IMR-90 (cell line): ENCODE measurements at places on chromosomes 4 and X. TPM values are rescaled to one million over a fixed set of nuclear protein-coding genes. Genes with fewer than 3 reads are reported as not detected.

TRIM61 gene
- total RNA-seq, result 4.2 and 4.7 TPM in 2 replicates

GAGE2A gene
- not detected in 2 replicates for total RNA-seq

GPR78 gene
- under 0.01 TPM in 2 replicates for total RNA-seq

TCEAL7 gene
- 6.5 and 16.1 TPM in 2 replicates for total RNA-seq

NR3C2 gene
- total RNA-seq, result 1.9 and 2.3 TPM in 2 replicates

MTNR1A gene
- not detected in 2 replicates for total RNA-seq

POU4F2 gene
- total RNA-seq, result not detected in 2 replicates

EPHA5 gene
- total RNA-seq, result under 0.01 and 0.18 TPM in 2 replicates

DDX53 gene
- total RNA-seq, result not detected in 2 replicates

CT45A3 gene
- total RNA-seq, result not detected in 2 replicates

PRR32 gene
- total RNA-seq, result not detected in 2 replicates

ZMAT1 gene
- total RNA-seq, result not detected in 2 replicates

HTN3 gene
- total RNA-seq, result not detected in 2 replicates

GRCh38 chrX:11781734-11782370 lies 23.8 kb downstream of the MSL3 start:
- no peak overlapping the region for H3K4me3 ChIP-seq
- no peaks in the 10 kb centered on the region for H3K4me1 ChIP-seq
- H3K27ac ChIP-seq, result no peak overlapping the region
- no peaks in the 10 kb centered on the region for H3K27me3 ChIP-seq

DNA sequence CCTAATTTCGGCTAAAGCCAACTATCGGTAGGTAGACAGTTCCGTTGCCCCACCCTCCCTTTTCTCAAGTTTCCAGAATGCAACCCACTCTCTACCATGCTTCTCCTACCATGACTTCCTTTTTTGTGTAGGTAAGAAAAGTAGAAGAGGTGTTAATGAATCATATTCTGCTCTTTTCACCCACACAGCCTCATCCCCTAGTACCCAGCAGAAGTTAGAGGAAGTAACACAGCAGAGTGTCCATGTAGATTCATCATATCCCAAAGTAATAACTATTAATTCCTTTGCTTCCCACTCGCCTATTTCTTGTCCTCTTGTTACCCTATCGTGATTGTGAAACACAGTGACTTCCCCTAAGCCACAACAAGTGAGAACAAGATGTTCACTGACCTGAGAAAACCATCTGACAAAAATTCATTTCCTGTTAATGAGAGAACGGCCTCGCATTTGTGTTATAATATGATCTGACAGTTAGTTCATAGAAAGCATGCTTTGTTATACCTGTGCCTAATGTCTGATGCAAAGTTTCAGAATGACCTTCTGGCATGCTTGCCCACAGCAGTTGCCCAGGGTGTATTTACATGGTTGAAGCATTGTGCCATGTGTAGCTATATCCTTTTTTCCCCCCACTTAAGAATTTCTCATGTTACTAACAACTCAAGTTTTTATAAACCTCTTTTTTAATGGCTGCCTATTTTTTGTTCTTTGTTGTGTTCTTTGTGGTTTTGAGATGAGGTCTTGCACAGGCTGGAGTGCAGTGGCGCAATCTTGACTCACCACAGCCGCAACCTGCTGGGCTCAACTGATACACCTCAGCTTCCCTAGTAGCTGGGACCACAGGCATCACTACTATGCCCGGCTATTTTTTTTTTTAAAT lies 185.6 kb downstream of the RAP1GDS1 start:
- no peak overlapping the region for H3K27ac ChIP-seq
- H3K27me3 ChIP-seq, result no peaks in the 10 kb centered on the region
- DNase-seq, result peak; percentile 31
- no peak overlapping the region for H3K4me3 ChIP-seq
- H3K36me3 ChIP-seq, result peaks cover 8% of the 10 kb centered on the region

GRCh38 chrX:49312176-49312575 lies 8.7 kb downstream of the GAGE10 start:
- peaks cover 4% of the 10 kb centered on the region; the same call in 1 of the 2 replicates for H3K27me3 ChIP-seq
- no peak overlapping the region for H3K27ac ChIP-seq
- 0 out of 2 replicates have a peak, but pooled peaks cover 3% of the 10 kb centered on the region for H3K4me1 ChIP-seq
- H3K4me3 ChIP-seq, result no peak overlapping the region

DNA sequence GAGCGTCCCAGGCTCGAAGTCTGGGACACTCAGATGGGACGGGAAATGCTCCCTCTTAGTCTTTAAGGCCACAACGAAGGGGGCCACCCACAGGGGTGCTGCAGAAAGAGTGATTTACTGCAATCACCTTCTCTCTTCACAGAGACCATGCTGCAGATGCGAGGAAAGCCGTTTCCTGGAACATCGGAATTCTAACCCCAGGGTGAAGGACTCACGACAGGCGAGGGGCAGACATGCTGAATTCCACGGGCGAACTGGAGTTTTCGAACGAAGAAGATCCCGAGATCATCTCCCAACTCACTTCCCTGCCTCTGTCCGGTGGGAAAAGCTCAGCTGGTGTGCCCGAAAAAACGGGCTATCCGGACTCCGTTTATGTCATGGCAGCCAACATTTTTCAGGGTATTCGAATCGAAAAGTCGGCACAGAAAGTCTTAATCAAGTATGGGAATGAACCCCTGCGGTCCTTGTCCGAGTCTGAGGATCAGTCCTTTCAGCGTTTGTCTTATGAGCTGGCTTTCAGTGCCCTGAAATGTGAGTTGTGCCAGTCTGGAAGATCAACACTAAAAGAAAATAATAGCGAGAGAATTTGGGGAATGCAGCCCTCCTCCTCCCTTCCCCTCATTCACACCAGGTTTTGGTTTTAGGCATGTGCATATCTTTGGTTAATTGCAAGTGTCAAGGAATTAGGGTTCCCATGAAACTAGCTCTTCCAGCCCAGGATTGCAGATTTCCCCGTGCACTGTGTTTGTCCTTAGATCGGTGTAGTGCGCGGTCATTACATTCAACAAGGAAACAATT lies 905 bp downstream of the NSUN7 start:
- H3K4me3 ChIP-seq, result peak overlapping the region; percentile 3; the same call in 1 of the 2 replicates
- no peak overlapping the region for H3K27ac ChIP-seq
- no peak for DNase-seq
- peaks cover 26% of the 10 kb centered on the region for H3K27me3 ChIP-seq
- H3K4me1 ChIP-seq, result no peaks in the 10 kb centered on the region

DNA sequence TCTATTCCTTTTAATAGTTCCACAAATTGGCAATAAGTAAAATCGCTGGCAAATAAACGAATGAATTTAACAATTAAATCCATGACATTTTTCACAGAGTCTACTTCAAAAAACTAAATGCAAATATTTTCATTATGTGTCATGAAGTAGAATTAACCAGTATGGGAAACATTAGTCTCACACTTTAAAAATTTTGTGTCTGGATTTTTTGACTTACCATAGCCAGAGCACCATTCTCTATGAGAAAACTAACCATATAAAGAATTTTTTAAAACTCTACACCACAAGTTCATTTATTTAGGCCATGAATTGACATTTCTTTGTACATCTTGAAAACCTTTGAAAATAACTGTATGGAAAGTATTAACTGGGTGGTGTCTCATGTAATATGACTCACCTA lies 41.2 kb downstream of the PRDM5 start:
- H3K36me3 ChIP-seq, result no peaks in the 10 kb centered on the region
- H3K4me3 ChIP-seq, result no peak overlapping the region
- no peaks in the 10 kb centered on the region for H3K27me3 ChIP-seq
- no peak overlapping the region for H3K27ac ChIP-seq
- H3K4me1 ChIP-seq, result no peaks in the 10 kb centered on the region

- no peaks in the 10 kb centered on the region for H3K36me3 ChIP-seq
- DNase-seq, result no peak
- H3K4me3 ChIP-seq, result no peak overlapping the region
- no peaks in the 10 kb centered on the region for H3K4me1 ChIP-seq
- H3K27me3 ChIP-seq, result no peaks in the 10 kb centered on the region
These were observed 108.5 kb upstream of the WDR1 start for GRCh38 chr4:10225096-10225495.

GRCh38 chrX:8639949-8640475 lies 91.9 kb downstream of the ANOS1 start:
- no peaks in the 10 kb centered on the region for H3K4me1 ChIP-seq
- no peak overlapping the region for H3K4me3 ChIP-seq
- no peak for DNase-seq

DNA sequence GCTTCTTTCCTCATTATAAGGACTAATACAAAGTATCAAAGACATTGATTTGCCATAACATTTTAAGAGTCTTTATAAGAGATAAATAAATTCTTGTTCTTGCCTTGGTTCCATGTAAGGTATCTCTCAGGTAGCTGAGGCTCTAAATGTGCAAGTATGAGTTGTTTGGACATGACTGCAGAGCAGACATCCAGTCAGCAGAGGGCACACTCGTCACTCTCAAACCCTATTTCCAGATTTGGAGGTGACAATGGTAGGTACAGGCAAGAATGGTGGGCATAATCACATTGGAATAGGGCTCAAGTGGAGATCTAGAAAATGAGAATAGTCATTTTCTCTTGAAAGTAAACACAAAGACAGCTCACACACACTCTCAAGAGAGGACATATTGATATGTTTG lies 133.3 kb upstream of the ZIC3 start:
- no peaks in the 10 kb centered on the region for H3K36me3 ChIP-seq
- H3K4me3 ChIP-seq, result no peak overlapping the region
- H3K27ac ChIP-seq, result no peak overlapping the region
- DNase-seq, result no peak
- H3K27me3 ChIP-seq, result peaks cover 11% of the 10 kb centered on the region

DNA sequence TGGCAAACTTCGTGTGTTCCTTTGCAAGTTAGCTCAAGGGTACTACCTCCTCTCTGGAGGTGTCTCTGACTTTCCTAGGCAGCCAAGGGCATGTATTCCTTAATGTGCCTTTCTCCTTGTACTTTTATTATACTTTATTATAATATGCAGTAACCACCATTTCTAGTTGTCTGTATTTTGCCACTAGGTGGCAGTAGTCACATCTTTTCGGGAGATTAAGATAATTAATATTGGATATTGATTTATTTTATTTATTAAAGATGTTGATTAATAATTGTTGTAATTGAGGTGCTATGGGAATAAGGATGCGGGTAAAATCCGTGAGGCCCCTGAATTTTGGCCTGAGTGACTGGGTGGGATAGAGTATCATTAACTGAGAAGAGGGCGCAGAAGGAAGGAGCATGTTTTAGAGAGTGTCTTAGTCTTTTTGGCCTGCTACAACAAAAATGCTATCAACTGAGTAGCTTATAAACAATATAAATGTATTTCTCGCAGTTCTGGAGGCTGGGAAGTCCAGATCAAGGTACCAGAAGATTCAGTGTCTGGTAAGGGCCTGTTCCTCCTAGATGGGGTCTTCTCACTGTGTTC lies 153.3 kb downstream of the TMEM164 start:
- H3K4me3 ChIP-seq, result no peak overlapping the region
- no peaks in the 10 kb centered on the region; the same call in 1 of the 2 replicates for H3K27me3 ChIP-seq
- no peaks in the 10 kb centered on the region for H3K36me3 ChIP-seq
- DNase-seq, result no peak

DNA sequence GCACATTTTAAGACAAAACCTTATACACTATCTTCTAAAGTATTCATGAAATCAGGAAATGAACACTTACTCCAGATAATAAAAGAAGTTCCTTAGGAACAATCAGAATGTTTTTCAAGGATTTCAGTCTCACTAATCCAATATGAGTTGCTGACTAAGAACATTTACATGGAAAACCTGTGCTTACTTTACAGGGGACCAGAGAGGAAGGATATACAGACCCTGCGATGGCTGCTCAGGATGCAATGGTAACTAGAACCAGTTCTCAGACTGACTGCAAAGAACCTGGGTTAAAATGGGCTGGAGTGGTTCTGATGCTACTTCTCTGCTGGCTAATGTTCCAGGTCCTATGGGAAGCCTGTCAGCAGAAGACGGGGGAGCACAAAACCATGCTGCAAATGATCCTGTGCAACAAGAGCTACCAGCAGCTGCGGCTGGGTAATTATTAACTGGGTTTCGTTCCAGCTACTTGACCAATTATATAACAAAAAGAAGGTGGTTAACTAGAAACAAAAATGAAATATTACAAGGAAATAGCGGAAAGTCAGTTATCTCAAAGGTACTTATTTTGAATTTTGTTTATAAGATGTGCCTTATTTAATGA lies 85.3 kb downstream of the ANXA10 start:
- H3K4me3 ChIP-seq, result no peak overlapping the region
- no peaks in the 10 kb centered on the region for H3K4me1 ChIP-seq
- no peak for DNase-seq
- H3K27ac ChIP-seq, result no peak overlapping the region

GRCh38 chr4:94036964-94037363 lies 170.7 kb upstream of the SMARCAD1 start:
- H3K27ac ChIP-seq, result no peak overlapping the region
- H3K4me1 ChIP-seq, result no peaks in the 10 kb centered on the region
- no peak overlapping the region for H3K4me3 ChIP-seq

DNA sequence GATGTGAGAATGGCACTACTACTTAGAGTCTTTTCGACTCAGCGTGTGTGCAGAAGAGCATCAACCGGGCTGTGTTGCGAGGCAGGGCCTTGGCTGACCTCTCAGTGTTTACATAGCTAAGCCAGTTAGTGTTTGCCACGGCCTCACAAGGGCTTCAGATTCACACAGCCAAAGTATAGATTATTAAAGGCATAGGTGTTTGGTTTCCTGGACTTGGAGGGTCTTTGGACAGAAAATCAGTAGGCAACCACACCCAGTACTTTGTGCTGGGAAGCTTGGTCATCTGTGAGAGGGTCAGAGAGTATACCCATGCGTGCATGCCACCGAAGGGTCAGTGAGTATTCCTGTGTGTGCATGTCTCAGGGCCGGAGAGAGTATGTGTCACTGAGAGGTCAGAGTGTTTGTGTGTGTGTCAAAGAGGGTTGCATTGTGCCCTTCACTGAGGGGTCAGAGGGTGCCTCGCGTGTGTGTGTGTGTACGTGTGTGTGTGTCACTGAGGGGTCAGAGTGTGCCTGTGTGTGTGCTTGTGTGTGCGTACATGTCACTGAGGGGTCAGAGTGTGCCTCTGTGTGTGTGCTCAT lies 69.7 kb upstream of the MSANTD1 start:
- no peak overlapping the region for H3K27ac ChIP-seq
- peak; percentile 41 for DNase-seq
- H3K4me3 ChIP-seq, result no peak overlapping the region
- no peaks in the 10 kb centered on the region for H3K27me3 ChIP-seq
- H3K4me1 ChIP-seq, result peaks cover 10% of the 10 kb centered on the region
- peaks cover 42% of the 10 kb centered on the region for H3K36me3 ChIP-seq

DNA sequence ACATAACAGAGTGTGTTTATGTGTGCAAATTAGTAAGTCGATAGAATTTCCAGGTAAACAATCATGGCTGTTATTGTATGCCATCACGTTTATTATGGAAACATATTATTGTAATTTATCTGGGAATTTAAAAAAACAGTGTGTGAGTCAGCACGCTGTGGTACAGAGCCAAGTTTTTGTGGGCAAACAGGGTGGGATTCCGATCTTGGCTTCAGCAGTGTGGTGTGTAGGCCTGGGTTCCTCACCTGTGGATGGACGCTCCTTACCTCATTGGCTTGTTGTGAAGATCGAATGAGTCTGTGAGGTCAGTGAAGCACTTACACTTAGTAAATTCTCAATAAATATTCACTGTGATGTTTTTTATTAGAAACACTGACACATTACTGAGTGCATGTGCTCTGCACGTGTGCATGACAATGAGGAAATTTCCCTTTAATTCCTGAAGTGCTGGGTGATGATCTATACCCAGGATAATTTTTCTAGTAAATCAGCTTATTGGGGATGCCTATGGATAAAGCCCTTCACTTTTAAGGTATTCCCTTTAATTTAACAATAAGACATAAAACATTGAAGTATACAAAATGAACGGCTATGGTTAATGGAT lies 36.4 kb downstream of the SLIT2 start:
- H3K4me1 ChIP-seq, result no peaks in the 10 kb centered on the region
- no peak for DNase-seq
- H3K27ac ChIP-seq, result no peak overlapping the region
- no peak overlapping the region for H3K4me3 ChIP-seq

- no peaks in the 10 kb centered on the region for H3K27me3 ChIP-seq
- H3K36me3 ChIP-seq, result no peaks in the 10 kb centered on the region
- no peak overlapping the region for H3K4me3 ChIP-seq
- H3K4me1 ChIP-seq, result no peaks in the 10 kb centered on the region
- no peak for DNase-seq
These were observed 347.5 kb downstream of the NKX6-1 start for GRCh38 chr4:84151574-84151973.
